Breast epithelium (tissue), 4 donors: ENCODE measurements at places on chromosomes 3 and 15.

DNA sequence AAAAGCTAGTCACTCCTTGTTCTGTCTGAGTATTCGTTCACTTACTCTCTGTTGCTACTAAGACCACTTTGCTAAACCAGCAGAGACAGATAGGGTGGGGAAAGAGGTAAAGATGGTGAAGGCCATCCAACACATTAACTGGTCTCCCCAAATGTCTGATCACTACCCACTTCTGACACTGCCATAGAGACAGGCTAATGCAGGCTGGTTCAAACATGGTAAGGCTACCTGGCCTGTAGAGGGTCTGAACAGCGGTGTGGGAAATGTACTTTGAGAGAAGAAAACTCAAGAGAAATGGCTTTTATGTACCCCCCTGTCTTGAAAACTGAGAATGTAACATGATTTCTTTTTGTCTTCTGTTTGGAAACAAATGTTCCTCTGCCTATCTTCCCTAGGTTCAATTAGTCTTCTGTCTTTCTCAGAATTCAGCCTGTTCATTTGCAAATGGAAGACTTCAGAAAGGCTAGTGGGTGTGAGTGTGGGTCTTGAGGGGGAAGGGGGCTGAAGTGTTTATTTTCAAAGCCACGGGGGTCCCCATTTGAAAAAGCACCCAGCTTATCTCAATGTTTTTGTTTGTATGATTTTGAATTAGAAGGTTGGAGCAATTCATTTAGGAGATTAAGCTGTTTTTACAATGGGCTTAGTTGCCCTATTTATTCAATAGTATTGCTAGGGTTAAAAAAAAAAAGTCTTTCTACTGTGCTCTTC is 15.8 kb downstream of the ALDH1A2 start:
- DNase-seq, result no peak

DNA sequence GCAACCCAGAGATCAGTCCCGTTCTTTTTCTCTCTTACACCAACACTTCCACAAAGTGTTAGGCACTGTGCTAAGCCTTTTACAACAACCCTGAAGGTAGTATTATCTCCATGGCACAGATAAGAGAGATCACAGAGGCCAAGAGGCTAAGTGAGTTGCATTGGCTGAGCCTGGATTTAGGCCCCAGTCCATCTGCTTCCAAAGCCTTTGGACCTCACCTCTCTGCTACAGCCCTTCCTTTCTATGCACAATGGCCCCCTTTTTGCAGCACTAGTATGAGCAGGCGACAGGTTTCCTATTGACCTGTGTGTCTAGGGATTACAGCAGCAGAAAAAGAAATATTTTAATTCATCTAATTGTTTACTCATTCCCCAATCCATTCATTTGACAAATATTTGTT is 76.2 kb downstream of the CRYGS start:
- DNase-seq, result no peak

- no peak for DNase-seq
Measured at GRCh38 chr15:31554261-31554660, 227.6 kb downstream of the KLF13 start.

GRCh38 chr15:48002767-48003166 is 118.0 kb upstream of the SLC24A5 start:
- DNase-seq, result no peak
